ENCODE measurements at places on chromosomes 5 and 9.

GRCh38 chr5:40400245-40400644 lies 279.5 kb upstream of the PTGER4 start:
- DNase-seq: no peak

DNA sequence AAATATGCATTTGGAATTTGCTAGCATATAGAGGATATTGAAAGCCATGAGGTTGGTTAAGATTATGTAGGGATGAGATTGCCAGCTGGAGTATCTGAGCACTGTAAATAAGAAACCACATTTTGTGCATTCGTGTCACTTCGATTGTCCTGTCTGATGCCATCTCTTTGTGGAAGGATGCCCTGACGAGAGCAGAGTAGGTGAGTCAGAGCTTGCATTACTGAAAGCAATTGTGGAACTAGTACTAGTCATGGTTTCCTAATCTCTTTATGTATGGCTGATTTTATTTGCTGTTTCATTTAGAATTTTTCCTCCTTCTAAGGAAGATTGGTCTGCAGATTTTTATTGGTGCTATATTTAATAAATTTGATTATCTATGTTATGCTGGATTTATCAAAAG lies 14.5 kb upstream of the TAS2R1 start:
- DNase-seq: no peak

GRCh38 chr5:11027660-11028059 lies 266.6 kb upstream of the DAP start:
- DNase-seq: no peak

DNA sequence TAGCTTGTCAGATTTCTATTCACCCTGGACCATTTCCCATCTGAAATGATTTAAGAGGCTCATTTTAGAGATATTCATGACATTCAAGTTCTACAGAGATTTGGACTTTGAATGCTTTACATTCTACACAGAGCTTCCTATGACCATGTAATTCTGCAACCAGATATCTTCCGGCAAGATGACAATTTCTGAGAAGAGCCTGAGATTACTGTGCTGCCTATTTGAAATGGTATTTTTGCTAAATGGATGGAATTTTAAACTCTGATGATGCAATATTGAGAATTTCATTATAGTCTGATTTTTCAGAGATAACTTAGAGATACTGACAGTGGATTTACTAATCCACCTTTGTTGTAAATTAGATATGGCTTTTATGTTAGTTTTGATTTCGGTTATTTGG lies 16.0 kb upstream of the ACOT12 start:
- no peak for DNase-seq

DNA sequence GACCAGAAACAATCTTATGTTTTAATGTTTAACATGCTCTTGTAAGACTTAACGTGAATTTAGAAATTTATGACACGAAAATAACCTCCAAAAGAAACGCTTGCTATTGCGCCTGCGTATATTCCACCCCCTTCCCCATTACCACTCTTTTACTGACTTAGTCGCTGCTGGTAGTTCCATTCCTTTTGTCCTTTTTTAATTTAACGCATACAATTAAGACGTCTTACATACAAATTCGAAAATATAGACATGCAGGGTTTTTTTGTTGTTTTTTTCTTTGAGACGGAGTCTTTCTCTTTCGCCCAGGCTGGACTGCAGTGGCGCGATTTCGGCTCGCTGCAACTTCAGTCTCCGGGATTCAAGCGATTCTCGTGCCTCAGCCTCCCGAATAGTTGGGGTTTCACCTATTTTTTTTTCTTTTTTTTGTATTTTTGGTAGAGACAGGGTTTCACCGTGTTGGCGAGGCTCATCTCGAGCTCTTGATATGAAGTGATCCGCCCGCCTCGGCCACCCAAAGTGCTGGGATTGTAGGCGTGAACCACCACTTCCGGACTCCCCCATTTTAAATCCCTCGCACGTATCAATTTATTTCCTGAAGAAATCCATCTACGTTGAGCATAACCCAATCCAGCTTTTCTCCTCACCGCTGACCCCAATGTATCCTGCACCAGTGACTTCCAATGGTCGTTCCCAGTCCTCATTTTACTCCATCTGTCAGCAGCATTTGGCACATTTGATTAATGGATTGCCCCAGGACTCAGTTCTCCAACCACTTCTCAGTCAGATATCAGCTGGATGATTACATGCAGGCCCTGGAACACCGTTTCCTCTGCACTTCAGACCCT lies 684 bp upstream of the MED7 start:
- DNase-seq: peak; percentile 18

GRCh38 chr9:2389404-2389803 lies 232.2 kb upstream of the VLDLR start:
- DNase-seq: no peak

Measured in GM23338 (cell line).